ENCODE measurements at places on chromosomes 2 and 18.

DNA sequence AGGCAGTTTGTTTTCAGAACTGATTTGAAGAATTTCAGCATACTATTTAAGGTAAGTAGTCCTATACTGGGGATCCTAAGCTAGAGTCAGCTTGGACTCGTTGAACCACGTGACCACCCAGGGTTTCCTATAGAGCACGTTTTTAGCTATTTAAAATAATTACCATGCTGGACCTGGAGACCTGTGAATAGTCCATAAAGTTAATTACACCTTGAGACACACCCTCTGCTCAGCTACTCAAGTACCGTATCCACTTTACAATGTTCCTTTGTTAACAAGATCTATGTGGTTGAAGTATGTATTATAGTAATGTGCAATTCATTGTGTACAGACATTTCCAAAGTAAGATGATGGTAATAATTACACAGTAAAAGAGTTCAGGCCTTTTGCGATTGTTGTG is 67.6 kb downstream of the CRIM1 start:
- no peak for DNase-seq

GRCh38 chr2:33366473-33366872 is 110.0 kb upstream of the RASGRP3 start:
- DNase-seq: no peak

DNA sequence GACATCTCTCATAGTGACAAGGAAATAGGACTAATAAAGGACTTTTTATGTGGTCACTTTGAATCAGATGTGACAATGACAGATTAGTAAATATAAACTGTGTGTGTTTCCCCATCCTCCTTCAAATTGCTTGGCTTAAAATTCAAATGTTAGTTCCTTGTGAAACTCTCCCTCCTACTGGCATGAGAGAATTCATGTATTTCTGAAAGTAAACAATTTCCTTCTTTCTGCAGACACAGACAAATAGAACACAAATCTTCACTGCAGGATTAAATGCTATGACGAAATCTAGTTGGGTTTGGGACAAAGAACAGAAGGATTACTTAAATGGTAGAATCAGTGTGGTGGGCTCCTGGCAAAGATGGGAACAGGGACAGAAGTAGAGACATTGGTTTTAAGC is 328.7 kb upstream of the FAM98A start:
- DNase-seq: no peak

DNA sequence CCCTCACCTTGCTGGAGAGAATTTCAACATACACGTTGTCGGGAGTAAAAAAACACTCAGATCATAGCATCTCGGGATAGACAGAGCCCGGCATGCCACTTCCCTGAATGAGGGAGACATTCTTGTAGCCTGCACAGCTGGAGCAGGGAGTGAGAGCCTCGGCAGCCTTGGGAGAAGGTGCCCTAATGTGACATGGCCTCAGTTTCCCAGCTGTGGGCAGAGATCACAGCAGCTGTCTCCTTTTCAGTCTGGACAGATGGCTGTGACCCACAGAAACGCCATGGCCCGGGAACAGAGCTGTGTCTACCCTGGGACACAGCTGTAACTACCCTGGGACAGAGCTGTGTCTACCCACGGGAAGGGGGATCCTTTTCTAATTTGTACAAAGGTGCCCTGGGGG is 55.9 kb downstream of the HS1BP3 start:
- DNase-seq: no peak

DNA sequence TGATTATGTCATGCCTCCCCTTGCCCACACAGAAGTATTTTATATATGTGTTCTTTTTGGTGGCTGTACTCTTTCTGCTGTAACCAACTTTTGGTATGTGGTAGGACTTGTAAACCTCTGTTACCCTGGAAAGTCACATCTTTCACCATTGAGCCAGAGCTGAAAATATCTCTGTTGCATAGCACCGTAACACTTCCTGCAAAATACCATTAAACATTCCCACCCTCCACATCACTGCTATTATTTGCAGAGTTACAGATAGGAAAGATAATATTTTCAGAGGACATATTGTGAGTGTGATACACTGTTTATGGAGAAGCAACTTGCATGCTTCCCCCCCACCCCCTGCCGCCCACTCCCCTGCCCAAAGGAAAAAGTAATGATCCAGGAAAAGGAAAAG is 44.8 kb downstream of the CAB39 start:
- DNase-seq: no peak

GRCh38 chr2:129912871-129913694 is 66.4 kb upstream of the RAB6C start:
- no peak for DNase-seq

GRCh38 chr2:120586507-120587278 is 149.0 kb upstream of the GLI2 start:
- DNase-seq: no peak

DNA sequence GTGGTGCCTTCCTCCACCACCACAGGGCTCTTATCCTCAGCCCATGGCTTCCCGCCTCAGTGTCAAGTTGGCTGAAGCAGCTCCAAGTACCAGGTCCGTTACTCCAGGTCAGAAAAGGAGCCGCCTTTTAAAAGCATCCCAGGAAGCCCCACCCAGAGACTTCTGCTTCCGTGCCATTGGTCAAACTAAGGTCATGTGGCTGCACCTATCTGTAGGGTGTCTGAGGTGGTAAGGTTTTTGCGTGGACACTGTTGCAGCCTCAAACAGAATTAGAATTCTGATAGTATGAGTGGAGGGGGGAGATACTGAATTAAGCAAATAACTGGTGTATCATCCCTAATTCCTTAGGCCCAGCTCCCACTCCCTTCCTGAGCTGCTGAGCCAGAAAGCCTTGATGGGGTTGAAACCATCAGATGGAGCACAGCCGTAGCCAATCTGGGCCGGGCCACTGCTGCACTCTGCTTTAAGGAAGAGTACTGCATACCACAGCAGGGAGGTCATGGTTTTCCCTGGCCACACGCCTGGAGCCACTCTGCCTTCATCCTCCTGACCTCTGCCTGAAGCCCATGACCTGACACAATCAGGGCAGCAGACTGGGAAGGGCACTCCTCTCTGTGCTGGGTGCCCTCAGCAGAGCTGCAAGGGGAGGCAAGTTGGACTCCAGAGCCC is 8.4 kb downstream of the TMEM247 start:
- no peak for DNase-seq

- DNase-seq: no peak
Measured at GRCh38 chr2:20141056-20141762, 83.7 kb downstream of the SDC1 start.

DNA sequence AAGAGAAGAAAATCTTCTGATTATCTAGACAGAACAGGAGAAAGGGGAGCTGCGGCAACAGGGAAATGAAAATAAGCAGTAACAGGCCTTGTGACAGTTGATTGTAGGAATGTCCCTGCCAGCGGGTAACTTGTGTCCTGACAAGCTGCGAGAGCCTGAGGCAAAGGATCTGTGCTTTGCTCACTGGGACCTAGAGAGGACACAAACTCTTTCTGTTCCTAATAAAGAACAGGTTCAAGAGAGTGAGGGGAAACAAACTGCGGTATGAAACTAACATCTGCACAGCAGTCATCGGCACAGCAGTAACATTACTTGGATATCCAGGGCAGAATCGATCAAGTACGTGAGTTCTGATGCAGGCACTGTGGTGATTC is 103.7 kb upstream of the THOC1 start:
- no peak for DNase-seq

DNA sequence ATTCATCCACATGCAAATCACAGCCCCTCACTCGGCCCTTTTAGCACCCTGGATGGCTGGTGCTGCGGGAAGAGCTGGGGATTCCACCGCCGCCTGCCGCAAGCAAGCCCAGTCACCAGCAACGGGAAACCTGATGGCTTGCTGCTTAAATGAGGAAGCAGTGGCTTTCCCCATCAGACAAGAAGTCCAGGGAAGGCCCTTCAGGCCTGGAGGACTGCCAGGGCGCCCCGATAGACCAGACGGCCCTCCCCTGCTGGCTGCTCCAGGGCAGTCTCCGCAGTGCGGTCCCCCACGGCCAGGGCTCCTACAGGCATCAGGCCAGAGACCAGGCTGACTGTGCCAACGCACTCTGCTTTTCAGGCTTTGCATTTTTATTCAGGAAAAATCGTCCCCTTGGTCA is 439.1 kb downstream of the EIPR1 start:
- no peak for DNase-seq

- no peak for DNase-seq
Measured at GRCh38 chr2:208069186-208069585, 43.9 kb upstream of the PLEKHM3 start.

GRCh38 chr2:208792766-208793165 is 386.2 kb downstream of the PTH2R start:
- DNase-seq: no peak

- DNase-seq: no peak
Measured at GRCh38 chr18:44823286-44823685, 142.6 kb downstream of the SETBP1 start.

GRCh38 chr18:46051731-46052461 is 20.2 kb downstream of the PSTPIP2 start:
- DNase-seq: no peak

DNA sequence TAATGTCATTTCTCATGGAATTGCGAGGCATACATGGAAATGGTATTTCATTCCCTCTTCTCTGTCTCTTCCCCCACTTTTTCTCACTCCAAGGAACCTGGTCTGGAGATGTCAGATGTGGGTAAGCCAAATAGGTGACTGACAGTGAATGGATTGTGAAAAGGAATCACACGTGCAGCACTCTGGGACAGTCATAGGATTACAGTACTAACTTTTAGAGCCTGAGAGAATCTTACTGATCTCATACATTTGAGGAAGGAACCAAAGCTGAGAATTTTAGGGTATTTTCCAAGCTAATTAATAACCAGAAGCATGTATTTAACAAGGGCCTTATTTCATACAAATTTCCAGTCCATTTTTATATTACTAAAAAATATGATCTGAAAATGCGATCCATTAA is 58.1 kb upstream of the ERBB4 start:
- no peak for DNase-seq

DNA sequence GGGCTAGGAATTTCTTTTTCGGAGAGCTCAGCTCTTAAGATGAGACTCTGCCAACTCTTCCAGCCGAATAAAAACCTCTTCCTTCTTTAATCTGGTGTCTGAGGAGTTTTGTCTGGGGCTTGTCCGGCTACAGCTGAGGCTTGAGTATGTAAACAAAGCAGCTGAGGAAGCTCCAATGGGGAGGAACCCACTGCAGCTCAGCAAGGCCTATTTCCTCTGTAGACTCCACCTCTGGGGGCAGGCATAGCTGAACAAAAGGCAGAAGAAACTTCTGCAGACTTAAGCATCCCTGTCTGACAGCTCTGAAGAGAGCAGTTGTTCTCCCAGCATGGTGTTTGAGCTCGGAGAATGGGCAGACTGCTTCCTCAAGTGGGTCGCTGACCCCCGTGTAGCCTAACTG is 838.7 kb downstream of the CCDC85A start:
- no peak for DNase-seq
